ENCODE measurements at places on chromosomes 2 and 18.
A peak's percentile ranks its signal among the peaks of the same experiment; 100 is the strongest.

DNA sequence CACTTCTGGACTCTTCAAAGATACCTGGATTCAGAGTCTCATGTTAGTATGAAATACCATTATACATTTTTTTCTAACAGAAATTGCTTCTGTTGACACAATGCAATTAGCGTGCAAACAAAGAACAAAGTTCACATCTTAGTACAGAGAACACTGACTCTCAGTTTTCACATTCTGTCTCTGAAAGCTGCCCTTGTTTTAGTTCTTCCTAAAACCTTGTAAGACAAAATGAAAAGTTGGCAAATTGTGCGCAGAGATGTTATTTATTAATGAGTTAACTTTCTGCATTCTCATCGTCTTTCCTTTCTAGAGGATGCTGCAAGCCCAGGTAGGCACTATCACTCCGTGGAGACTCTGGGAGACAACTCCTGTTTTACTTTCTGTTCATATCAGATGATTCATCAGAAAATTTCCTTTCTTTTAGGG, 377.3 kb upstream of the POU3F3 start:
- no peak for DNase-seq

GRCh38 chr18:33195795-33196194, 244.7 kb downstream of the CCDC178 start:
- no peak for DNase-seq

- no peak for DNase-seq
Observed at GRCh38 chr2:108266218-108266617, 22.5 kb upstream of the SULT1C2 start.

- no peak for DNase-seq
Observed at GRCh38 chr2:3278521-3279218, 98.9 kb downstream of the EIPR1 start.

DNA sequence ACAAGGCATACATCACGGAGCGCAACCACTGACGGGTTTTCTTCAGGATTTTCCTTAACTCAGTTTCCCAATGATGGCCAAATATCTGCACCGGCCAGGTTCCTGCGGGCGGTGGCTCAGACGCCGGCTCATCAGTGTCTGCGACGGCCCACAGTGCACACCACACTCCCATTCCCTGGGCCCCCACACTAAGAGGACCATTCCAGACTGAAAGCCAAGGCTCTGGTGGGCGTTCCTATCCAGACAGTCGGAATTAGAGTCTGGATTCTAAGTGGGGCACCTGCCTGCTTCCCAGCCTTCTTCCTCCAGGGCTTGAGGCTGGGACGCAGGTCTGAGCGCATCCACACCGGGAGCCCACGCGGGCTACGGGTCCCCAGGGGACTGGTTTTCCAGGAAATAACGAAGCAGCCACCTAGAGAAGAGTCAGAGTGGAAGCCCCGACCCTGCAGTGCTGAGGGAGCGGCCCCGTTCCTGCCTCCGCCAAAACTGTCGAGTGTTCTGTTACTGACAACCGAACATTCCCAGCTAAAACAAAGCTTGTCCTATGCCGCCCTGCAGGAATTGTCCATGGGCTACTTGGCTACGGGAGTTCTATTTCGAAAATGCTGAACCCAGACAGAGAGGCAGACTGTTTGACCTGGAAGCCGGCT, 75.3 kb downstream of the TMEM18 start:
- DNase-seq = no peak

GRCh38 chr2:43605079-43605655, 9.3 kb upstream of the THADA start:
- DNase-seq = peak; percentile 56

DNA sequence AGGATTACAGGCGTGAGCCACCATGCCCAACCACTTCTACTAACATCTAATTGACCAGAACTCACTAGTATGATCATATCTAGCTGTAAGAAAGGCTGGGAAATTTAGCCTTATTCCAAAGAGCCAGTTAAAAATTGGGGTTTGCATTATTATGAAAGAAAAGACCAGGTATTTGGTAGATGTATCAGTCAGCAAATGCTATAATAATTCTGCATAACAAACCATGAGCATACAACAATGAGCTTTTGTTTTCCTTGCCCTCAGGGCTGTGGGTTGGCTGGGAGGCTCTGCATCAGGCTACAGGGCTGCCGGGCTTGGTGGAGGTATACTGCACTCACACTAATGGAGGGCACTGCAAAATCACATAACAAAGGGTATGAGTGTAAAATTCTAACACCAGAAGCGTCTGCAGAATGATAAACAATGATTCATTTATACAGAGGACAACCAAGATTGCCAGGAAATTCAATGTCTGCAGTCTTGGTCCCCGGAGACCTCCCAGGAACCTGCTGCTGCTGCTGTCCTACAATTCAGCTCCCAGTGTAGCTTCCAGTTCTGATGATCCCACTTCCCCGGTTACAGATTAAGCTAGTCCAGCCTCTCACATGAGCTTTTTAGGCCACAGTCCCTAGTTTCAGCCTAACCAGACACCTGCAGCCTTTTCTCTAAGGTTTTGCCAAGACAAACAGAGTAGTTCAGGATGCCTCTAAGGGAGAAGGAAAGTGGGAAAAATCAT, 32.2 kb upstream of the ST3GAL5 start:
- no peak for DNase-seq

DNA sequence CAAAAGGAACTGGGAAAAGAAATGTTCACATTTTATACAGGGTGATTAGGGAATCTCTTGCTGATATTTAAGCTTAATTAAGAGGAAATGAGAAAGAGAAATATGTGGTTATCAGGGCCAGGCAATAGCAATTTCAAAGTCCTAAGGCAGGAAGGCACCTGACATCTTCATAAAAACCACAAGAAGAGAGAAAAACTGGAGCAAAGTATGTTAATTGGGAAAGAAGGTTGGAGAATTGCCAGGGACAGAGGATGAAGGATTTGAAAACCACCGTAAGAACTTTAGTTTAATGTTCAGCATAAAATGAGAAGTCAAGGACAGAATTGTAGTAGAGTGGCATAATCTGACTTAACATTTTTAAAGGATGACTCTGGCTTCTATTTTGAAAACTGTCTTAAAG, 691.8 kb upstream of the NRXN1 start:
- DNase-seq = no peak

DNA sequence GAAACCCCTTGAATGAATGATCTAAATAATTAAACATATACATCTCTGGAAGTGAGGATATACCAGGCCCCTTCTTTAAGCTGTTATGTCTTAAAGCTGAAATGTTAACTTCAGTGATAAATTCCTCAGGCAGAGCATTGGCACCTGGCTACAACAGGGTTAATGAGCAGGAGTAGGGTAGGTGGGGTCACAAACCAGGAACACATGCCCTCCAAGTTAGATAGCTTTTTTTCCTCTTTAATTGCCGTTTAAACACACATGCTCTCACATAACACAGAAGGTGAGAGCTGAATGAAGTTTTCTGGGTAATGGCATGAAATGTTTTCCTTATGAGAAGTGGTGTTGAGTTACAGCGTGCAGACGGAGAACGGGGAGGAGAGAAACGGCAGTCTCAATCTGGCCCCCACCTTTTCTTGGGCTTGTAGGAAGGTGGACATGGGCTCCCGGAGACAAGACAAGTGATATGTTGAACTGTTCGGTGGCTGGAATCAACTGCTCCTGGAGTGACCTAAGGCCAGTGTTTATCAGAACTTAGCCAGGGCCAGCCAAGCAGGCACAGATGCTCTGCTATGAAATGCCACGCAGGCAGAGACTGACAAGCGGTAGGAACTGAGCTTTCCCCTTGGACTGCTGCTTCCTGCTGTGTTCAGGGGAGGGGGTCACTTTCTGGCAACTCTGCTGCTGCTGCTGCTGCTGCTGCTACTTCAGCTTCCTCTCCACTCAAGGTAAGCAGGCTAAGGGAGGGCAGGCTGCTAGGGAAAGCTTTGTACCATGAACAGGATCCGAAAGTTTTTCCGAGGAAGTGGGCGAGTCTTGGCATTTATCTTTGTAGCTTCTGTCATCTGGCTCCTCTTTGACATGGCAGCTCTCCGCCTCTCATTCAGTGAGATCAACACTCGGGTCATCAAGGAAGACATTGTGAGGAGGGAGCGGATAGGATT, at the start of gene GALNT5:
TSS of gene GALNT5 (plus strand) at position 394 of the 941 bp plus-strand sequence. CDS start at position 772, 378 bp downstream.
- DNase-seq = no peak

- DNase-seq = no peak
Observed at GRCh38 chr2:159267921-159268320, 18.6 kb downstream of the WDSUB1 start.

- no peak for DNase-seq
Observed at GRCh38 chr2:190843890-190844699, 36.5 kb upstream of the GLS start.

DNA sequence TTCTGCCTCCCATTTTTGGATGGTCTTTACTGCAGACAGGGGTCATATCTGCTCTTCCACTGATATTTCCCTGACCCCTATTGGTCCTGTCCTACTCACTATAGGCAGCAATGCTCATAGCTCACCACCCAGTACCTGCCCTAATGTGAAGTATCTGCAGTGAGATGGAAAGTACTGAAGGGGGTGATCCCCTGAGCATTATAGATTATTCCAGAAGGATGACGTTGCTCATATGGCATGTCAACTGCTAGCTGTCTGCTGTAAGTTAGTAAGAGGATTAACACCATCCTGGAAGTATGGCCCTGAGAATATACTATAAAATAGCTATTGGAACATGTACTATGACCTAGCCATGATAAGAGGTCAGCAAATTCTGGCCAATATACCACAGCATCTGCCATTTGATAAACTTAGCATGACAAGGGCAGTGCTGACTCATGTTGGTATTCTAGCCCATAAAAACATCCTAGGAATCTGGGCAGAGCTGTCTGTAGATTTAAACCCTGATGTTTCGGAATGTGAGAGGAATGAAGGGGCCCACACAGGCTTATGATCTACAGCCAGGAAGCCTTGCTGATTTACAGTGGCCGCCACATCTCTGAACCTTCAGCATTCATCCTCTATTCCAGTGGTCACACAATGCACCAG, 451.4 kb downstream of the TNS1 start:
- no peak for DNase-seq

DNA sequence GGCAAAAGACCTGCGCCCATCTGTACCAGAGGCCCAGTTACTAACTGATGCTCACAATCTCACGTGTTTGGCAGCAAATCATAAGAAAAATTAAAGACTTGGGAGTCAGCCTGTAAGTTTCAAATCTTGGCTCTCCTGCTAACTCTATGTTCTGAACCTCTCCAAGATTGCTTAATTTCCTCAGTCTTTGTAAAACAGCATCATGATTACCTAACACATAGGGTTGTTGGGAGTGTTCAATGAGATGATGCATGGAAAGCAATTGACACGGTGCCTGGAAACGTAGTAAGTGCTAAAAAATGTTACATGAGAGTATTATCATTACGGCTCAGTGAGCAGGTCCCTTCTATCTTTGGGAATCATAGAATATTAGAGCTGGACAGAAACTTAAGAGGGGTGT, 497.6 kb upstream of the TCF4 start:
- DNase-seq = no peak

Data from BE2C (cell line).